ENCODE measurements at places on chromosomes 2 and 18.

GRCh38 chr2:191109888-191110287 lies 40.9 kb downstream of the STAT4 start:
- no peak for DNase-seq

DNA sequence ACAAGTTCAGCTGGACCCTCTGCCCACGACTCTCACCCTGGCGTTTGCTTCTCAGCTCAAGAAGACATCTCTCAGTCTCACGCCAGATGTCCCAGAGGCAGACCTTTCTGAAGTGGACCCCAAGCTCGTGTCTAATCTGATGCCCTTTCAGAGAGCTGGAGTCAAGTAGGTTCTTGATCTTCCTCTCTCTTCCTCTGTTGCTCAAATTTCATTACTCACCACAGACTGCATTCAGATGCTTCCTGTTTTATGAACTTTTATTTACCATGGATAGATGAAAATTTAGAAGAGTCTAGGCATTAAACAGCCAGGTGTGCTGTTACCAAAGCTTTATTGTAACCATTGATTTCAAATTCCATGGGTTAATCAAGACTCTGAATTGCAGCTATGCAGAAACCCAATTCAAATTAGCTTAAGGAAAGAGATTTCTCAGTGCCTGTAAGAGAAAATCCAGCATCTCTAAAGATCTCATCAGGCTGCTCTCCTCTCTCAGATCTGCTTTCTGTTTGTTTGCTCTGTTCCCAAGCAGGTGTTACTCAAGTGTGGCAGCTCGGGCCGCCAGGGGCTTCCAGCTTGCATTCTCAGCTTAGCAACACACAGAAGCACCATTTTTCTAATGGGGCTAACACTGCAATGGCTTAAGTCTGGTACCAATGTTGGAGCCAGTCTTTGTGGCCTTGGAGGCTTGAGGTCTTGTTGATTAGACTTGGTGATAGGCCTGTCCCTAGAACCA lies 16.5 kb downstream of the SMARCAL1 start:
- no peak for DNase-seq

- peak; percentile 63 for DNase-seq
Measured at GRCh38 chr2:64652231-64653108, 1.2 kb downstream of the SERTAD2 start.

DNA sequence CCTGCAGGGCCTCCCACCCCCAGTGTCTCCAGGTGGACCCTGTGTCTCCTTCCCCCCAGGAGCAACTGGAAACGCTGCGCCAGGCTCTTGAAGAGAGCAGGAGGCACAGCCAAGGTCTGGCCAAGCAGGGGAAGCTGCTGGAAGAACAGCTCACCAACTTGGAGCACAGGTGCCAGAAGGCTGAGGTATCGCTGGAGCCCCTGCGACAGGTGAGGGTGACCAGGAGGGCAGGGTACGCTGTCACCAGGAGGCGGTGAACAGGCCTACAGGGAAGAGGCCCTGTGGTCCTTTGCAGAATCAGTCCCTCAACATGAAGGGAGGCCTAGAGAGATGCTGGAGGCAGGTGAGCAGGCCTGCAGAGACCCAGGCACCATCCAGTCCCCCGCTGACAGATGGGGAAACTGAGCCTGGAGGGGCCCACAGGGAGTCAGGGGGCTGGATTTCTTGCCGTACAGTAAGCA lies 15.6 kb upstream of the SNED1 start:
- DNase-seq: no peak

- no peak for DNase-seq
Measured at GRCh38 chr2:11672407-11672806, 2.4 kb upstream of the NTSR2 start.

GRCh38 chr2:20224716-20225293 lies at the start of gene SDC1:
TSS of gene SDC1 (minus strand) at chr2:20225130. CDS start at chr2:20224867, 263 bp downstream.
- peak; percentile 73 for DNase-seq

- DNase-seq: peak; percentile 66
Measured at GRCh38 chr2:174697255-174697654, 67.0 kb downstream of the CHRNA1 start.

- no peak for DNase-seq
Measured at GRCh38 chr18:48000701-48001100, 70.2 kb upstream of the SMAD2 start.

- no peak for DNase-seq
Measured at GRCh38 chr2:74146929-74147726, 584 bp downstream of the BOLA3 start.

- DNase-seq: no peak
Measured at GRCh38 chr2:165147186-165148045, 56.4 kb downstream of the SCN3A start.

GRCh38 chr2:177629357-177630024 lies 236.9 kb downstream of the AGPS start:
- no peak for DNase-seq

Data from Calu3 (cell line).